Activated CD8-positive, alpha-beta memory T cell treated with anti-CD3 and anti-CD28 coated beads for 24 hours (primary cell): ENCODE measurements at places on chromosomes 16 and 17.

DNA sequence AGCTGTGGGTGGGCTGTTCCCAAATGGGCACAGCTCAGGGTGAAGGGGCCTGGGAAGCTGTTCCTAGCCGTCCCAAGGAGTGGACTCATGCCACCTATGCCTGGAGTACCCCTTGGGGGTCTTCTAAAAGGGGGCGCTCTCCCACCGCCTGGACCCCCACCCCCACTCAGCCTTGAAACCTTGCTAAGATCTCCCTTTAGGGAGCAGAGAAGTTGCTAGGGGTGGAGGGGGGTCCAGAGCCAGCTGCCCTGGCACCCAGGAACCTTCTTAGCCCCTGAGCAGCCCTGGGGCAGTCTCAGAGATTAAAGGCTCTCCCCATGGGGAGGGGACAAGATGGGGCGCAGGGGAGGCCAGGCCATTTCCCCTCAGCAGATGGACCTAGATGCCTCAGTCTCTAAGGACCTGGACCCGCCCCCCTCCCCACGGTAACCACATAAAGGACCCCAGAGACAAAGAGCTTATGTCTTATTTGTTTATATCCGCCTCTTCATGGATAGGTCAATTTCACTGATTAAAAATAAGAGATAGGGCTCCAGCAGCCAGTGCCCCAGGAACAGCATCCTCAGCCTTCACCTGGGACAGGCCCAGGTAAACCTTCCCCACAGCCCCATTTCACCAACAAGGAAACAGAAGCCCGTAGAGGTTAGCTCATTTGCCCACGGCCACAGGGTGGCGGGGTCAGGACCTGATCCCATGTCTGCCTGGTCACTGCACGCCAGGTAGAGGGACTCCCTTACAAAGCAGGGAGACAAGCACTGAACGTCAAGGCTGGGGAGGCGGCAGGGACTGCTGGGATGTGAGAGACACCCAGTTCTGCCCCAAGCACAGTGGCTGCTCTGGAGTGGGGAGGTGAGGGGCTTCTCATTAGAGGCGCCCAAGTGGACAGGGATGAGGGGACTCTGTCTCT lies 3.4 kb downstream of the MTSS2 start:
- DNase-seq, result no peak

DNA sequence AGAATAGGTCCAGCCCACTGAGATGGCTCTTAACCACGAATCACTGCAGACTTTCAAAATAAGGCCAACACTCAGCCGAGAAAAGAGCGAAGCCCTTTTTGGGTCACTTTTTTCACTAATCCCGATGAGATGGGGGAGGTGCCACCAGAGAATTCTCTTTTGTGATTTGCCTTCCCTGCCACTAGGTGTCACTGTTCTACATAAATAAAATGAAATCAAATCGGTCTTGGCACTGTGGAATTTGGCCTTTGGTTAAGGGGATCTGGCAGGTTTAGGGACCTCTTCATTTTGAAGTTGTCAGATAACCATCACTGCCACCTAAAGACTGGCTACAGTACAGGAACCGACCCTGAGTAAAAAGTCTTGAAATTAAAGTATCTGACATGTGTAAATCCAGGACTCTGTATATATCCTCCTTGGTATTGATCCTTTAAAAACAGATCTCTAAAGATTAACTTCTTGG lies 147.0 kb downstream of the HS3ST4 start:
- peak; percentile 61 for DNase-seq

GRCh38 chr17:64154313-64154695 lies 24.4 kb upstream of the ERN1 start:
- no peak for DNase-seq

- no peak for DNase-seq
Observed at GRCh38 chr16:2776500-2777139, 460 bp downstream of the ELOB start.

GRCh38 chr16:74626741-74627416 lies 20.0 kb upstream of the GLG1 start:
- no peak for DNase-seq

- peak; percentile 65 for DNase-seq
Observed at GRCh38 chr17:78040440-78041385, 82.2 kb downstream of the TNRC6C start.

GRCh38 chr17:4851084-4851483 lies 17.9 kb downstream of the MINK1 start:
- DNase-seq, result no peak
